ENCODE measurements at places on chromosomes 4 and X.

DNA sequence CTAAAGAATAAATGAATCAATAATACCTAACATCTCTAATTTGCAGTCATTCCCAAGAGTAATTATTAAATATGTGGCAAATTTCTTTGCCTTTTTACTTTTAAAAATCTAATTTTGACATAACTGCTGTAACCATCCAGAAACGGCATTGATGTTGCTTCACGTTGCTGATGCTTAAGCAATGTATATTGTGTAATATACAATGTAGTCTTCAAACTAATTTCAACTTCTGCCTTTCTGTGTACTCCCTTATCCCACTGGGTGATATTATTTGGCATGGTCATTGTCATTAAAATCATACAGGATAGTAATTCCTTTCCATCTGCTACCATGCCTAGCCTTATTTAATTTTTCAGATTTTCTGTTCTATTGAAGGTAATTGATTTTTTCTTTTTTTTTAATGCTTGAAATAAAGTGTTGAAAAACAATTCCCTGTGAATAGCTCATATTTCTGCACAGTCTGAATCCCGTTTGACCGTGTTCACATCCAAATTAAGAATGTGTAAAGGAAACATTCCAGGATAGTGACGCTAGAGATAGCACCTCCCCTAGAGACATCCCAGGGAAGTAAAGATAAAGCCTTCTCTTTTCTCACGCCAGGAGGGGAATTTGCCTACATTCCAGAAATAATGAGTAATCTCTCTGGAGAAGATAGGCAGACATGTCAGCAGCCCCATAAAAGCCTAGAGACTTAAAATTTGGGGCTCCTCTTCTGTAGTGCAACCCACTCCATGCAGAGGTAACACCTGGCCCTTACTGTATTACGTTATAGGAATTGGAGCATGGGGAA lies 8.6 kb downstream of the FAM200B start:
- DNase-seq: no peak

DNA sequence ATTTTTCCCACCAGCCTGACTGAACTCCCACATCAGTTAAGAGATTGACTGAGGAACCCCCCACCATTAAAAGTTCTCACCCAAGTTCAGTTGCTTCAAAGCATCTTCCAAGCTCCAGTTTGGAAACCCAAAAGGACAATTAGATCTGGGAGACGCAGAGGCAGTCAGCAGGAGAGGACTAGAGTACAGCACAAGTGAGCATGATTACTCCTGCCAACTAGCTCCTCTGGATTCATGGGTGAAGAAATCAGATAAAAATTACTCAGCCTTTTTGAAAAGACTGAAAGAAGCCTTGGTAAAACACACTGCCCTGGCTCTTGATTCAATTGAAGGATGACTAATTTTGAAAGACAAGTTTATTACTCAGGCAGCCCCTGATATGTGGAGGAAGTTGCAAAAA lies 297.5 kb downstream of the ADAM29 start:
- no peak for DNase-seq

GRCh38 chr4:3301450-3302172 lies 8.8 kb downstream of the RGS12 start:
- peak; percentile 17 for DNase-seq

- no peak for DNase-seq
These were observed 88.7 kb downstream of the PDLIM5 start for GRCh38 chr4:94540476-94540875.

GRCh38 chr4:23956601-23957364 lies 66.9 kb upstream of the PPARGC1A start:
- no peak for DNase-seq

- no peak for DNase-seq
These were observed 210.8 kb upstream of the RASGEF1B start for GRCh38 chr4:81682492-81682891.

GRCh38 chrX:130793975-130794374 lies 109.0 kb downstream of the ENOX2 start:
- DNase-seq: no peak

- no peak for DNase-seq
These were observed 88.5 kb upstream of the ETNPPL start for GRCh38 chr4:108851366-108851765.

DNA sequence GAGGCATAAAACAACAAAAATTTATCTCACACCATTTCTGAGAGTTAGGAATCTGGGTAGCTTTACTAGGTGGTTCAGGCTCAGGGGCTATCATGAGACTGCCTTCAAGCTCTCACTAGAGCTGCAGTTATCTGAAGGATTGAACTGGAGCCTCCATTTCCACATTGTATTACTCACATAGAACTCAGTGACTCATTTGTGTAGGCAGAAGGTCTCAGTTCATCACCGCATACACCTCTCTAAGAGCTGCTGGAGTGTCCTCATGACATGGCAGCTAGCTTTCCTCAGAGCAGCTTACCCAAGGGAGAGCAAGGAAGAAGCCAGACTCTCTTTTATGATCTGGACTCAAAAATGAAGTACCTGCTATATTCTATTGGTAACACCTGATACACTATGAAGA lies 389.2 kb downstream of the IQCM start:
- DNase-seq: no peak

DNA sequence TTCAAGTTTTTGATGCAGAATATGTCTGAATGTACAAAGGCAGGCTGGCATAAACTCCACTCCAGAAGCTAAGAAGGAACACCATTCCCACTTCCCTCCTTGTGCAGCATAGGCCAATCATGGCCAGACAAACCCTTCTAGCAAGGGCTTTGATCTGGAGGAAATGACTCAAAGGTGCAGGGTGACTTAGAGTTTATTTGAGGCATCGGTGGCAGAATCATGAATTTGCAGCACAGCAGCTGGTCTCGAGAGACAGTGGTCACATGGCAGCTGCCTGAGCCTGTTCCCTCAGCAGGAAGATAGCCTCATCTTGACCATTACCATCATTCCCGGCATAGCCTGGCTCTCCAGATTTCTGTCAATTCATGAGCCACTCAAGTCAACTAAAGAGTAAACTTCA lies 154.5 kb downstream of the ATP10D start:
- DNase-seq: no peak

GRCh38 chrX:40145923-40146261 lies 48.1 kb upstream of the BCOR start:
- no peak for DNase-seq

GRCh38 chr4:15864651-15865566 lies 73.6 kb downstream of the FGFBP1 start:
- DNase-seq: no peak

- no peak for DNase-seq
These were observed 368.7 kb downstream of the BCOR start for GRCh38 chrX:39728852-39729598.

DNA sequence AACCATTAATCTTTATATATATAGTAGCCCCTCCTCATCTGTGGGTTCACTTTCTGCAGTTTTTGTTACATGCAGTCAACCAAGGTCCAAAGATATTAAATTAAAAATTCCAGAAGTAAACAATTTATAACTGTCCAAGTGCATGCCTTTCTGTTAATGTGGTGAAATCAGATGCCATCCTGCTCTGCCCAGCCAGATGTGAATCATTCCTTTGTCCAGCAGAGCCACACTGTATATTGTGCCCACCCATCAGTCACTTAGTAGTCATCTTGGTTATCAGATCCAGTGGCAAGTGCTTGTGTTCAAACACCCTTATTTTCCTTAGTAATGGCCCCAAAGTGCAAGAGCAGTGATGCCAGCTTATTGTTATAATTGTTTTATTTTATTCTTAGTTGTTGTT lies 17.2 kb upstream of the PRDM5 start:
- DNase-seq: no peak

- no peak for DNase-seq
These were observed 11.6 kb downstream of the CCNQ start for GRCh38 chrX:153587342-153587741.

DNA sequence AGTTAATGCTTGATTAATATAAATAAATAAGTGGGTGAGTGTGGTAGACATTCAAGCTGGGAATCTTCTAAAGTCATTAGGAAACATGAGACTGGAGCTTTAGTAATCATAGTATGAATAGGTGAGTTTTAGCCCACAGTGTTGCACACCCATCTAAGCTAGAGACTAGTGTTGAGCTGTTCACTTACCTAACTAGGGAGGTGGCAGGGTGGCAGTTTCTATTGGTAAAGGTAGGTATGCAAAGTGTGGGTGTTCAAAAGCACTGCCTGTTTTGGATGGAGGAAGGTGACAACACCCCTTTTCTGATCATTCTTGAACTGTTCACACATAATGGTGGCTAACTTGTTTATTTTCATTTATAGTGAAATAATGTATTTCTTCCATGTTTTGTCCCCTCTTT lies 41.3 kb downstream of the PLS3 start:
- no peak for DNase-seq

GRCh38 chr4:173532725-173533511 lies 2.9 kb upstream of the HAND2 start:
- no peak for DNase-seq

DNA sequence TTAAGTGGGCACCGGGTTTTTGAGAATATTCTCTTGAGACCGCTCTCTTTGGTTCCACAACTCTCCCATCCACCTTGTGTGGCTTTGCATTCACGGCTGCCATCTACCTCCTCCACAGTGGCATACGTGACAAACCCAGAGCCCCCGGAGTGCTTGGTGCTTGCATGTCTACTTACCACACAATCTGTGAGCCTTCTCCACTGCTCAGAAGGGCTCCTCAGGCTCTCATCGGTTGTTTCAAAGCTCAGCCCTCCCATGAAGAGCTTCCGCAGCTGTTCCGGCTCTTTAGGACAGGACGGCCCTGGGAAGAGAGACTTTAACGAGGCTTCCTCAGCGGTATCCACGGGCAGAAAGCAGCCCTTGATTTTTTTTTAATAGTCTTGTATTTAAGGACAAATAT lies 167.6 kb upstream of the ANK2 start:
- DNase-seq: no peak

DNA sequence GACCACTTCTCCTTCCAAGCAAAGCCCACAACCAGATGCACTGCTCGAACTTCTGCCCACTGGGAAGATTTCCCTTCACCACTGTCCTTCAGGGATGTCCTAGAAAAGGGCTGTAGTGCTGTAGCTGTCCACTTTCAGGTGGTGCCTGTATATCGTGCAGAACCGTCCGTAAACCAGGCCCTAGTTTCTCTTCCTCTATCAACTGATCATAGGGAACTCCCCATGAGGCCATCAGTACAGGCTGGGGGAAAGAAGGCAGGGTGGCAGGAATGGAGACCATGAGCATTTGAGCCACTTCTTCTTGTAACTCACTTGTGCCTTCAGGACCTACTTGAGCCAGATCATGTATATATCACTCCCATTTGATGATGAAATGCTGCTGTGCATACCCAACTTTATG lies 57.3 kb upstream of the FAM9B start:
- no peak for DNase-seq

GRCh38 chr4:4685810-4686795 lies 144.3 kb upstream of the STX18 start:
- DNase-seq: no peak

DNA sequence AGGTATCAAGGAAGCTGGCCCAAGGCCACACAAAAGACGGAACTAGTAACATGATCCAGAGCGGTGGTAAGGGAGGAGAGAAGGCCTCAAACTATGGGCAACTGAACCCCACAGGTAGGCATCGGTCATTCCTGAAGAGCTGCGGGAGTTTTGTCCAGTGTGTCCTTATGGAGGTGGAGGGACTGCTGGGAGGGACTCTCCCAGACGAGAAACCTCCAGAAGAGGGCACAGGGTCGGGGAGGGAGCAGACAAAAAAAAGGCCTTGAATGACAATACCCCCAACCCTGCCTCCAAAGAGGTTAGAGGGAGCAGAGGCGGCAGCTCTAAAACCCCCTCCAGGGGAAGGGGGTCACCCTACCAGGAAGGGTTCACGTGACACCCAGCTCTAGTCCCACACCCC lies 6.5 kb downstream of the PQBP1 start:
- DNase-seq: no peak

- no peak for DNase-seq
These were observed 79.1 kb downstream of the CLCN4 start for GRCh38 chrX:10235851-10236250.

- DNase-seq: no peak
These were observed 125.2 kb downstream of the AREG start for GRCh38 chr4:74570095-74570494.

DNA sequence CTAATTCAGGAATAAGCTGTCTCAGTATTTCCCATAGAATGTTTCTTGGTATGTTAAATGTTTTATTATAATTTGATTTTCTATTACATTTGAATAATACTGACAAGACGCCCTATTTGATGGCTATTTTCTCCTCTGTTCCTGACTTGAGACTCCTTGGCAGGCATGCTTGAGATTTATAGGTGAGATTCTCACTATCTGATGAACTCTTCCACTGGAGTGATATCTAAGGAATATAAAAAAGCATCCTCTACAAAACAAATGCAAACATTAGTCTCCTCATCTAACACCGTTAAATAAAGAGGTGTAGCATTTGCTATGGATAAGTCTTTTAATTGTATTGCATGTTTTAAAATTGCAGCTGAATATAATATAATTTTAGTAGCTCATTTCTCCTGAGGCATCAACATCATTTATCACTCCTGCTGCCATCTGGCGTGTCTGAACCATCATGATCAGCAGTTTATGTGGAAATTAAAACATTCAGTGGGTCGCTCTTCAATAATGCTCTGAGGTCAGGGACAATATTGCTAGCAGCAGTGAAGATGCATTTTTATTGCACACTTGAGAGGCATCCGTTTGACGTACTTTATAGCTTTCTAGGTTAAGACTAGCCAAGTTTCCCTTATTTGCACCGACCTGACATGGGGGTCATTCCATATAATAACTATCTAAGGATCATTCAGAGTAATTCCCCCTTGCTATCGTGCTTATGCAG lies 210.4 kb upstream of the GALNTL6 start:
- no peak for DNase-seq

GRCh38 chrX:1493412-1493811 lies 40.7 kb upstream of the ASMTL start:
- no peak for DNase-seq

GRCh38 chr4:133555671-133556070 lies 406.6 kb downstream of the PCDH10 start:
- no peak for DNase-seq
